ENCODE measurements at places on chromosomes 7 and 10.

- DNase-seq = no peak
Measured at GRCh38 chr10:75926763-75927162, 495.3 kb downstream of the LRMDA start.

GRCh38 chr7:156582591-156583123 lies 57.9 kb upstream of the RNF32 start:
- no peak for DNase-seq

GRCh38 chr10:266974-267425 lies 131.7 kb downstream of the ZMYND11 start:
- no peak for DNase-seq

GRCh38 chr10:88981435-88981834 lies 9.2 kb upstream of the FAS start:
- DNase-seq = no peak

DNA sequence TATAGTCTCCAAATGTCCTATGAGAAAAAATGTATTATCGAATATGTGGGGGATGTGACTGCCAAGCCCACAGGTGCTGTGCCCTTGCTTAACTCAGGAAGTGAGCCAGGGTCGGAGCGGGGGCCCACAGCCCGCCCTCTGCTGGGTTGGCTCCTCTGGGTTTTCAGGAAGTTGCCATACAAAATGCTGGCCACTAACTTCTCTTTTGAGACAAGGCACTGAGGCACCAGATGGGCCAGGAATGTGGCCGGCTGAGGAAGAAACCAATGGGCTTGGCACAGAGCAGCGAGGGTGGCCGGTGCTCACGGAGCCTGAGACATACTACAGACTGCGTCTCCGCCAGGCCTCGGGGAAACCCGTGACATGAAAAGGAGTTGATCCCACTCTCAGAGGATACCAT lies 58.9 kb downstream of the FAM53B start:
- no peak for DNase-seq

- DNase-seq = no peak
Measured at GRCh38 chr10:27564398-27564797, 60.3 kb downstream of the RAB18 start.

GRCh38 chr10:110414548-110415309 lies 83.0 kb upstream of the DUSP5 start:
- no peak for DNase-seq

DNA sequence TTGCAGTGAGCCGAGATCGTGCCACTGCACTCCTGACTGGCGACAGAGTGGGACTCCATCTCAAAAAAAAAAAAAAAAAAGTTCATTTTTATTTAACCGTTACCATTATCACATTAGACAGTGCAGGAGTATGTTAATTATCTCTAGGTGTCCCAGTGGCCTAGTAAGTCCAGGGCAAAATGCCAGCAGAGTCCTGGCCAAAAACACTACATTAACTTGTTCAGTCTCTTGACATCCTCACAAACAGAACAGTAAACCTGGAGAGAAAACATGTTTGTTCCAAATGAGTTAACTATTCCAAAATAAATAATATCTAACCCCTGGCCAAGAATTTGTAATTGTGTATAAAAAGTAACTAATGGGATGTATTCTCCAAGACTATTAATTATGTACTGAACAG lies 43.2 kb downstream of the PTPRZ1 start:
- no peak for DNase-seq

- DNase-seq = no peak
Measured at GRCh38 chr7:36736899-36737211, 12.6 kb upstream of the AOAH start.

DNA sequence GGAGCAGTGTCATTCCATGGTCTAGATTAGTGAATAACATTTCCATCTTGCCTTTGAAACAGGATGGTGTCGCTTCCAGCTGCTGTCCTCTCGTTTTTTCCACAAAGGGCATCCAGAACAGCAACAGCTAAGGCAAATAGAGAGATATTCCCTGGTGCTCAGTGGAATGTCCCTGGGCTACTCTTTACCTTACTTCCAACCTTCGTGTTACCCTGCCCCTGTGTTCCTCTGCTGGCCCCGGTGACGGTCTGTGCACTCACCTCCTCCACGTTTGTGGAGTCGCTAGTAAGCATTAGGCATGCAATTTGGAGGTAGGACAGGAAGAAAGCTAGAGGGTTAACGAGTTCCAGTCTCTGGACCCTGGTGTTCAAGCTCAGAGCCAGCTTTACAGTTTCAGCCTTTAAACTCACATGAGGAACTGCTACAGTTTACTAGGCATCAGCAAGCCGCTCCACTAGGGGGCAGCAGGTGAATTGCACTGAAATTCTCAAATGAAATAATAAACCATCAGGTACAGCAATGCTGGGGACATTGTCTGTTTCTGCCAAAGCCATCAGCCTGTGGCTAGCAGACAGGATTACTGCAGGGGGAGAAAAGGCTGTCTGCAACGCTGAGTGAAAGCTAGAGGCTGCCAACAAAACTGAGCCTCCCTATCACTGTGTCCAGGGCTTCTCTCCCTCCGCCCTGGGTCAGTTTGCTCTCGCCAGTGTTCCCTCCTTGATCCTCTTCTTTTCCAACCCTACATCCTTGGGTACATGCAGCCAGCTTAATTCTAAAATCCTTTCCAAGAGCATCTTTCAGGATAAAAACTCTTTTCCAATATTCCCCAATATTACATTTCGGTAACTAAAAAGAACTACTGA lies 9.0 kb downstream of the MRPL32 start:
- peak; percentile 87 for DNase-seq

DNA sequence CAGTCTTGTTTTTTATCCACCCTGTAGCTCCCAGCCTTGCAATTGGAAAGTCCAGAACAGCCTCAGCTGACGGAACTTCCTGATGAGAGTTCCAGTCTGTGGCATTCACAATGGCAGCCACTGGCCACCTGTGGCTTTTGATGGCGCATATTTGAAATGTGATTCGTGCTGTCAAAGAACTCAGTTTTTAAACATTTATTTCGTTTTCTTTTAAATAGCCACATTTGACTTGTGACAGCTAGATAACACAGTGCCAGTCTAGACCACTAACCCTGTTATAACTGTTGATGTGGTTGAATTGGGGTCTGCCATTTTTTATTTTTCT lies 97.3 kb downstream of the INPP5A start:
- DNase-seq = no peak

DNA sequence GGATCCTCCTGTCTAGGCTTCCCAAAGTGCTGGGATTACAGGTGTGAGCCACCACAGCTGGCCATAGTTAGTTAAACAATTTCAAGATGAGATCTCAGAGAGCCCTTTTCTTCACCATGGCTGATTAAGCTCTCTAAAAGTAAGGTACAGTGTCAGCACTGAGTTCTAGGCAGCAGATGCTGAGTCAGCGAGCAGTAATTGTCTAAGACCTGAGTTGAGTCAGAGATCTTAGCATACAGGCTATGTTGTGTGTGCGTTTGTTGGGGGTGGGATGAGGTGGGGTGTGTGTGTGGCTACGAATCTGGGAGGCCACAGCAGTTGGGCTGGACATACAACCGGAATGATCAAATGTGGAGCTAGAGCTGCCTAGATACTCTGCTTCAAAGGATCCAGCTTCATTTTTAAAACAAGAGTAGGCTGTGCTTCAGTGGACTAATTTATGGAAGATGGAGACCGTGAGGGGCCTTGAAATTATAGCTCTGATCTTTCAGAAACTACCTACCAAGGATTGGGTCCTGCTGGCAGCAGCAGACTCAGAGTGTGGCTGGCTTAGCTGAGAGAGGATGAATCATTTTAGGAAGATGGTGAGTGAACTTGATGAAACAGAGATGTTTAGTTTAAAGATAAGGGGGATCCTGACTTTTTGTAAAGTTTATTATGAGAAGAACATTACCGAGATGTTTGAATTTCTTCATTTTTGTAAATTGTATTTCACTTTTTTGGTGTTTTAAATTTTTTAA lies 17.5 kb upstream of the MTPN start:
- DNase-seq = no peak

GRCh38 chr7:71972534-71972933 lies 439.6 kb downstream of the CALN1 start:
- DNase-seq = no peak

GRCh38 chr7:47301657-47302295 lies 280.1 kb downstream of the TNS3 start:
- DNase-seq = no peak

DNA sequence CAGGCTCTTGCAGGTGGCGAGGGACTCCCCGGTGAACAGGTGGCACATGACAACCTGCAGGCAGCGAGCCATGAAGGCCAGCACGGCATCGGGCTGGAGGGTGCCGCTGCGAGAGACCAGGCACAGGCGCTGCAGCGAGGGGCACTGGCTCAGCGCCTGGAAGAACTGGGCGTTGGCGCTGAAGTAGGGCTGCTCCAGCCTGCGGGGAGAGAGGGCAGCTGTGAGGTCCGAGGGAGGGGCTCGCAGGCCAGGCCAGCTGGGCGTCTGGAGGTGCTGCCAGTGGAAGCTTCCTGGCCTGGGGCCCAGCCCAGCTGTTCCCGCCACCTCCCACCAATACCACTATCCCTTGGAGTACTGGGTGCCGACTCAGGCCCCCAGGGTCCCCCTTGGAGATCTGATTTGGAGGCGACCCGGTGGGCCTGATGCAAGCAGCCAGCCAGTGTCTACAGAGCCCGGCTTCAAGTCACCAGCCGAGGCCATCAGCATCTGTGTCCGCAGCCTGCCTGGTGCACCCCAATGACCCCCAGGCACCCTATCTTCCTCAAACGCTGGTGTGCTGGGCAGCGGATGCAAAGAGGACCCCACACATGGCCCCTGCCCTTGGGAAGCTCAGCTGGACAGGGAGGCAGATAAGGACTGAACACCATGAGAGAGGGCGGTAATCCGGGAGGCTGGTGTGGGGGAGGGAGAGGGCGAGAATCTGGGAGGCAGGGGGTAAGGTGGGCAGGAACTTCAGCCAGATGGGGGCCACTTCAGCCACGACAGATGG lies 67.8 kb upstream of the TNRC18 start:
- DNase-seq = peak; percentile 42

DNA sequence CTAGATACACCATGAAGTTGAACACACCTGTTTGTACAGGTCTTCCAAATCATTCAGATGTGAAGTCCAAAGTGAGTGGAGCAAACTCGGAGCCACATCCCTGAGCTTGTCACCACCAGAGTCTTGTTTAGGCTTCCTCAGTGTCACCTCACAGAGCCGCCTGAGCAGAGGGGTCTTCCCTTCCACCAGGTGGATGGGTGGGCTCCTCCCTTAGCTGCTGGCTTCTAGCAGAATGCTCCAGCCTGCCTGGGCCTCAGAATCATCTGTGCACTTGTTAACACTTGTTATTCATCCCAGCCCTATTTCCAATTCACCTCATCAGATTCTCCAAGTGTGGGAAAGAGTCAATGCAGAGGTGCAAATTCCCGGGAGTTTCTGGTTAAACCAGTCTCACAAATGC lies 32.5 kb downstream of the C10orf71 start:
- DNase-seq = peak; percentile 15

DNA sequence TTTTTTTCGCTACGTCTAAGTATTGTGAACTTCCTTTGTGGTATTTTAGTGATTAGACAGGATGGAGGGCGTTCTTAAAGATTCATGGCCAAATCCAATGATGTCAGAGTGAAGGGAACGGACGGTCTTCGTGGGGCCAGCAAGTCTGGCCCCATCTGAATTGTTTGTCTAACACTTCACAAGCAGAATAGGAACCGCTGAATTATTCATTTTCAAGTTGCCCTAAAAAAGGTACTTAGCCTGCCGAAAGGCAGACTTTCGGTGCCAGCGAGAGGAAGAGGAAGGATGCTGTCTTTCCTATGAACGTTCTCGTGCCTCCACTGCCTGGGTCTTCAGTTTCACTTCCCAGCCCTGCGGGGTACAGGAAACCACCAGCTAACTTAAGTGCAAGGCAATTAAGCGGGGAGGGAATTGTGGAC lies 145.7 kb upstream of the SH2B2 start:
- no peak for DNase-seq

- DNase-seq = no peak
Measured at GRCh38 chr10:29728541-29729049, 93.8 kb upstream of the SVIL start.

GRCh38 chr10:58806970-58807628 lies 294.4 kb downstream of the BICC1 start:
- no peak for DNase-seq

DNA sequence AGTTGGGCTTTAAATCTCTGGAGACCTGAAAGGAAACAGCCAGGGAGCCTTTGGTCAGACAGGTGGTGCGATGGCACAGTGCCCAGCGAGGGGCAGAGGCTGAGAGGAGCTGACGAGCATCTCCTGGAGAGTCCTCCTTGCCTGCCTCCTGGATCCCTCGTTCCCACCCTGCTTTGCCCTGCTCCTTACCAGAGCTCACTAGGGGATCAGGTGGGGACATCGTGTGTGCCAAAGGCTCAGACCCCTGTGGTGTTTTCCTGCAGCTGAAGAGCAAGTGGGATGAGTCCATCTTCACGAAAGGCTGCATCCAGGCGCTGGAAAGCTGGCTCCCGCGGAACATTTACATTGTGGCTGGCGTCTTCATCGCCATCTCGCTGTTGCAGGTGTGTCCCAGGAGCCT lies 21.8 kb upstream of the SH2D4B start:
- no peak for DNase-seq

DNA sequence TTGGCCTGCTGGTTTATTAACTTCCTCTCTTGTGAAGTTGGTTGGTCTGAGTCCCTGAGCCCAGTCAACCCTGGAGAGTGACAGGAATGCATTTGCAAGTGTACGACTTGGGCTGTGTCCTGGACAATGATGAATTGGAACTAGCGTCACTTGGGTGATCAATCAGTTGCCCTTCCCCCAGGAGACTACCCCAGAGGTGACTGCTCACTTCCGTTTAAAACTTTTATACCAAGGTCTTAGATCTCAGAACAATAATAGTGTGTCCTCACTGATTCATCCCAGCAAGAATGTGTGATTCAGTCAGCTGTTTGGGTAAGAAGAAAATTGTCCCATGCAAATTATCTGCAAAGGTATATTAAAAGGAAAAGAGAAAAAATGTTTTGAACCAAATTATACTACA lies 102.9 kb upstream of the ARMC3 start:
- no peak for DNase-seq

DNA sequence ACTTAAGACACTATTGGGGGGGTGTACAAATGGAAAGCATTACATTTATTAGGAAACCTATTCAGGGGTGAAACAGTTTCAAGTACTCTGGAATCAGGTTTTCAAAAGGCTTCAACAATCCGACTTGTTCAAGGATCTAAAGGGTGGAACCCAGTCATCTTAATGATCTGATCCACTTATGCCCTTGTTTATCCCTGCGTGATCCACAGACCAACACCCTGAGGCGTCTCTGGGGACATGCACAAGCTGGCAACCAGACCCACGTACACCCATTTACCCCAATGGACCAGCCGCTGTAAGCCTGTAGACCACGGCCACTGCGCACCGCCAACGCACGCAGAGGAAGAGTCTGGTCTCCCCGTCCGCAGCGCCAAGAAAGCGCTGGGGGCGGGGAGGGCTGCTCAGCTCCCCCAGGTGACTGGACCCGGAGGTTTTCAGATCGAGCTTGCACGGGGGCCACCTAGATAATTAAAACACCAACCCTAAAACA lies 13.4 kb downstream of the HNRNPF start:
- DNase-seq = no peak

DNA sequence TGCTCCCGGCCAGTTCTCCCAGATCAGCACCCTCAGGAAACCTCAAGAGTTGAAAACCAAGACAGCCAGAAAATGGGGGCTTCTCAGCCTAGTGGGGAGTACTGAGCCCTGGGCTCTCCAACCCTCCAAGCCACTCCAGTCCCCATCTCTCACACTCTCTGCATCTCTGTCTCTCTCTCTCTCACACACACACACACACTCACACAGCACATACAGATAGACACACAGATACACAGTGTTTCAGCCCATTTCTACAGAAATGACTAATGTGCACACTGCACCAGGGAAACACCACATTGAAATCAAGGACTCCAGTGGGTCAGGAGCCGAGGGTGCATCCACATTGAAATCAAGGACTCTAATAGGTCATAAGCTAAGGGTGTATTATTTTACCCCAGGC lies 107.5 kb downstream of the MKI67 start:
- DNase-seq = no peak

GRCh38 chr7:32108651-32109050 lies 38.4 kb upstream of the PDE1C start:
- DNase-seq = no peak
